ENCODE measurements at places on chromosomes 1 and 21.

- no peak for DNase-seq
Measured at GRCh38 chr1:241834733-241835377, 13.1 kb upstream of the EXO1 start.

- peak; percentile 56 for DNase-seq
Measured at GRCh38 chr1:24199291-24199900, 12.3 kb upstream of the IFNLR1 start.

DNA sequence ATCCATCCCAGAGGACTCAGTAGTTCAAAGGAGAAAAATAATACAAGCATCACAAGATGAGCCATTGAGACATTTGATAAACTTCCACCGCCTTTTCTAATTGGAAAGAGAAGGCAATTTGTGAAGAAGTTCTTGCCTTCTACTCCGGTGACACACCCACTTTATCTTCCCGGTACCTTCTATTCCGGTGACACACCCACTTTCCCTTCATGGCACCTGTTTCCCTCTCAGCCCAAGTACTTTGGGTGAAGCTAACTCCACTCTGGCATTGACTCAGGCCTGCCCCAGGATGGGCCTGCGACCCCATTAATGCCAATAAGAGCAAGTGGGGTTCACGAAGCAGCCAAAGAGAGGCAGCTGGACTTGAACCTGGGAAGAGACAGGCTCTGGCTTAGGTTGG lies 38.2 kb downstream of the CLDN14 start:
- no peak for DNase-seq

GRCh38 chr1:99858286-99858685 lies 8.1 kb downstream of the AGL start:
- no peak for DNase-seq

DNA sequence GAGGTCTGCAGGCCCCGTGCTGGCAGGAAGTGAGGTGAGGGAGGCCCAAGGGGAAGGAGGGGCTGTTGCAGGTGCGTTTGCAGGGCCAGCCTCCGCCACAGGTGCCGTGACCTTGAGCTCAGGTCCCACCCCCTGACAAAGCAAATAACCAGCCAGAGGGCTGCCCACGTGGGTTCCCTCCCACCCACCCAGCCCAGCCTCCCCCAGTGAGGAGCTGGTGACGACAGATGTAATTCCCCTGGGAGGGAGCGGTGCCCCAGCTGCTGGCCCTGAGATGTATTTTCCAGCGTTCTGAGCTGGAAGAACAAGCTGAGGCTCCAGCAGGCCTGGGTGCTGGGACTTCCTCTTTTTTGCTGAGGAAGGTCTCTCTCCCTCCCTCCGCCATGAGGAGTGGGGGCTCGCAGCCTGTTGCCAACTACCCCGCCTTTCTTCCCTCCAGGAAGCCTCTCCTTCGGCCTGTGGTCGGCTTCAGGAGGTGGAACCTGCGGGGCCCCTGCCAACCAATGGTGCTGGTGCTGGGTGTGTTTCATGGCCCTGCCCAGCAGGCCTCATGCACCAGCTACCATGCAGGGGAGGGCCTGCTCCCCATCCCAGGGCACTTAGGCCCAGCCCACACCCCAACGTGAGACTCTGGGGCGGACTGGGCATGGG lies 153.2 kb downstream of the PRDM16 start:
- no peak for DNase-seq

GRCh38 chr21:32135401-32136363 lies 143.2 kb downstream of the MIS18A start:
- DNase-seq = no peak

DNA sequence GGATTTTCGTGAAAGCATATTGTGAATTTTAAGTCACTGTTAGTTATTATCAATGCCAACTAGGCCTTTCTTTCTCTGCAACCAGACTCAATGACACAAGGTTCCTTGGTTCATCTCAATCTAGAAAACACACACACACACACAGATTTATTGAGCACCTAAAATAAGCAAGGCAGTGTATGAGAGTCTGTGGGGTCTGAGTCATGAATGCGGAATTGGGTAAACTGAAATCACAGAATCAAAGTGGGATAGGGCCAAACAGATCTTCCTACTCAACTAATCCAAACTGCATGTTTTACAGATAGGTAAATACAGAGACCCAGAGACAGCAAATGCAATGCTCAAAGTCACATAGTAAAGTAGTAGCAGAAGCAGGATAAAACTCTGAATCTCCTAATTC lies 48.5 kb upstream of the NRDC start:
- DNase-seq = no peak

GRCh38 chr1:89519779-89520358 lies 4.8 kb upstream of the LRRC8B start:
- no peak for DNase-seq

GRCh38 chr1:44677201-44677766 lies 2.8 kb downstream of the ARMH1 start:
- no peak for DNase-seq

- no peak for DNase-seq
Measured at GRCh38 chr1:243596431-243597062, 253.5 kb downstream of the AKT3 start.

- DNase-seq = peak; percentile 46
Measured at GRCh38 chr1:209435654-209436566, 147.6 kb upstream of the CAMK1G start.

DNA sequence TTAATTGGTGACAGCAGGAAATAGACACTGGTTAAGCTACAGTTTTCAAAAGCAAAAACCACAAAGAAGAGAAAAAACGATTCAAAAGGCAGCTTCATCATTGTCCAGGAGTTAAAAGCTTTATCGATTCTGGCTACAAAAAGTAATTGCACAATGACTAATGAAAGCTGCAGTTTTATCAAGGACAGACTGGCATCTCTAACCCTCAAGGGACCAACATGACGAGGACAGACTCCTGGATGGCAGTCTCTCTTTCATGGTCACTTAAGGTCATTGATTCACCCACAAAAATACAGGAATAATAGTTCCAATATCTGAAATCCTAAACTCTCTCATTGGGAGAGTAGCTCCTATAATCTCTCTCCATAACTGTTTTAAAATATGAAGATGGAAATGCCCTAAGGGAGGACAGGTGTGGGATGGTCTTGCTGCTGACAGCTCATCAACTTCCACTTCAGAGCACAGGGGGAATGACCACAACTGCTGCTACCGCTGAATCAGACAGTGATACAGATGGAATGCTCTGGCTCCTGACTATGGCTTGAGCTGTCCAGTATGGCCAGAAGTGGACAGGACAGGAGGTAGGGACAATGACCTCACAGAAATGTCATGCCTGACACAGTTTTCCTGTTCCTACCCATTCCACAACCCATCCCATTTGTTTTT lies 17.4 kb upstream of the CPLANE2 start:
- no peak for DNase-seq

DNA sequence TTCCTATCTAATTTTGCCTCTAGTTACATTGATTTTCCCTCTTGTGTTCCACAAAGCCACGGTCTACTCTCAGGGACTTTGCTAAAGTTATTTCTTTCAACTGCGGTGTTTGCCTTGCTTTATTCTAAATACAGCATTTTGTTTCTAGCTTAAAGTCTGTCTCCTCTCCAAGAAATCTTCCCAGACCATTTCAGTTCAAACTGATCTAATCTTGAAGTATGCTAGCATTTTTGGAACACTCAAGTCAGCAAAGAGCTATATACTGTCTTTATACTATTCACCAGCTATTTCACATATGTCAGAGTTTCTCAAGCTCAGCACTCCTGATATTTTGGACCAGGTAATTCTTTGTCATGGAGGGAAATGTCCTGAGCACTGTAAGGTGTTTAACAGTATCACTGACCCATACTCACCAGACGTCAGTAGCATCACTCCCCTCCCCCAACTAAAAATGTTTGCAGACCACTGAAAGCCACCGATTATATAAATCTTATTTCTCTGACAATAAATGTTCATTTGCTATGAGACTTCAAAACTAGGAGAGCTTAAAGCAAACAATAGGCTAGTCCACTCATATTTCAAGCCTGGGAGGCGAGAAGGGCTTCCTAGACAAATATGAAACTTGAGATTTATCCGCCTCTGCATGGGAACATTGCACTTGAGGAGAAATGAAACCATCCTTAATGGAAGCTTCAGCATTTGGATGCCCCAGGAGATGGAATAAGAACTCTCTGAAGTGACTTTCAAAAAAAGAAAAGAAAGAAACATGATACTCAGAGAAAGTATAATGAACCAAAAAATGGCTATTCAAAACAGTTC lies 81.1 kb downstream of the KIAA0319L start:
- DNase-seq = no peak

GRCh38 chr1:1604374-1605033 lies 4.6 kb upstream of the FNDC10 start:
- peak; percentile 19 for DNase-seq

- no peak for DNase-seq
Measured at GRCh38 chr21:28893687-28894086, 99.0 kb downstream of the LTN1 start.

DNA sequence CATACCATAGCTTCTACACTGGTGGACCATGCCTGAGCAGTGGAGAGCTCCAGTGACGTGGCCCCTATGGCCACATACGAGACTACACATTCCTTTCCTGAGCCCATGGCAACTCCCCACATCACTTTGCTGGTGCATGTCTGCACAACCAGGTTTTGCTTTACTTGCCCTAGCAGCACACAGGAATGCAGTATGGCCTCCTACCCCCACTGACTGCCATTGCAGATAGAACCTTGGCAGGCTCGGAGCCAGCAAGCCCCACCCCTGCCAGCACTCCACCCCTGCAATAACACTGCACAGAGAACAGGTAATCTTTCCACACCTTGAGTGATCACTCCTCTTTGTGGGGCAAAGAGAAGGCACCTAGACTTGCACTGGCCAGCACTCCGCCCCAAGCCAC lies 531.9 kb upstream of the CAMK1G start:
- DNase-seq = no peak

DNA sequence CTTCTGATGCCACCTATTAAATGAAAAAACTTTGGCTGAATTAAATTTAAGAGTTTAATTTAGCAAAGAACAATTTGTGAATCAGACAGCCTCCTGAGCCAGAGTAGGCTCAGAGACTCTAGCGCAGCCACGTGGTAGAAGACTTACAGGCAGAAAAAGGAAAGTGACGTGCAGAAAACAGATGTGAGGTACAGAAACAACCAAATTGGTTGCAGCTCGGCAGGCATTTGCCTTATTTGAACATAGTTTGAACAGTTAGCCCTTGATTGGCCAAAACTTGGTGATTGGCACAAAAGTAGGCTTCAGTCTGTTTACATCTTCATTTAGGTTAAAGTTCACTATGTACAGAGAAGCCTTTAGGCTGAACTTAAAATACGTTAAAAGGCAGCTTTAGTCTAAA lies 22.9 kb downstream of the TCP10L start:
- DNase-seq = no peak

DNA sequence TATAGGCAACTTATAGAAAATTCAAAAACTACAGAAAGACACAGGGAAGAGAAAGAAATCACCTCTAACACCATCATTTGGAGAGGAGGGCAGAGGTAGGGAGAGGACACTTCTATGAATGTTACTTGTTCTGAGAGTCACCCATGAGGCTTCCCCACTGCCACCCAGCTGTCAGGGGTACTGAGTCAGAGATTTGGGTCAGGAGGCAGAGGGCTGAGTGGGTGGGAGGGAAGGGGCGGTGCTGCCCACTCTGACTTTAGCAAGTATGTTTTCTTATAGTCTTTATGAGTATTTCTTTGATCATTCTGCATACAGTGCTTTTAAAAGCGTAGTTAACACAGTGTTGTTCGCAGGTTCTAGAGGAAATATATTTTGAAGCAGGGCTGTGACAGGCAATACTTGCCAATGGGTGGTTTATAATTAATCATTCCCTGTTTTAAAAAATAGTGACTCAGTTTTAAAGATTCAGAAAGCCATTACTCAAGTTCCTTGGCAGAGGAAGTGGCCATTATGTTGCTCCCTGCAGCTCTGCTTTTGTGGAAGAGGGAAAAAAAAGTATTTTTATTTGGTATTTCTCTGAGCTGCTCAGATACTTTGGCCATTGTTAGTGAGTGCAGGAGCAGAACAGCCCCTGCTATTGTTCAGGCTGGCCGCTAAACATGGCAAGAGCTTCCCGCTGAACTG lies 18.3 kb downstream of the IL6R start:
- no peak for DNase-seq

DNA sequence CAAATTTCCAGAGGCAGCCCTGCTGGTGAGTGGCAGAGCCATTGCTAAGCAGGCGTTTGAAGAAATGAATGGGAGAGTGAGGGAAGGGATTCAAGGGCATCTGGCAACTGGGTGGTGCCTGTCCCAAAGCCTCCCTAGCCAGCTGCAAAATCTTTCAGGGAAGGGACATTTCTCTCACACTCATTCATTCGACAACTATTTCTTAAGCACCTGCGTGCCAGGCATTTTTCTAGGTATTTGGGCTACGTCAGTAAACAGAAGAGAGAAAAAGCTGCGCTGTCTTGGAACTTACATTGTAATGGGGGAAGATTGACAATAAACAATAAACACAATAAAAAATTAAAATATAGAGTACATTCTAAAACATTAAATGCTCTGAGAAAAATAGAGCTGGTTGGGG lies 301.9 kb upstream of the USP24 start:
- DNase-seq = no peak

- peak; percentile 48 for DNase-seq
Measured at GRCh38 chr1:2229911-2230731, 2.0 kb downstream of the SKI start.

Data from heart left ventricle (tissue), 16 donors.